Stimulated activated CD4-positive, alpha-beta T cell treated with anti-CD3 and anti-CD28 coated beads, Interleukin-4, amount 100 ng/mL, for 1 hour (primary cell): ENCODE measurements at places on chromosomes 5 and 9.

DNA sequence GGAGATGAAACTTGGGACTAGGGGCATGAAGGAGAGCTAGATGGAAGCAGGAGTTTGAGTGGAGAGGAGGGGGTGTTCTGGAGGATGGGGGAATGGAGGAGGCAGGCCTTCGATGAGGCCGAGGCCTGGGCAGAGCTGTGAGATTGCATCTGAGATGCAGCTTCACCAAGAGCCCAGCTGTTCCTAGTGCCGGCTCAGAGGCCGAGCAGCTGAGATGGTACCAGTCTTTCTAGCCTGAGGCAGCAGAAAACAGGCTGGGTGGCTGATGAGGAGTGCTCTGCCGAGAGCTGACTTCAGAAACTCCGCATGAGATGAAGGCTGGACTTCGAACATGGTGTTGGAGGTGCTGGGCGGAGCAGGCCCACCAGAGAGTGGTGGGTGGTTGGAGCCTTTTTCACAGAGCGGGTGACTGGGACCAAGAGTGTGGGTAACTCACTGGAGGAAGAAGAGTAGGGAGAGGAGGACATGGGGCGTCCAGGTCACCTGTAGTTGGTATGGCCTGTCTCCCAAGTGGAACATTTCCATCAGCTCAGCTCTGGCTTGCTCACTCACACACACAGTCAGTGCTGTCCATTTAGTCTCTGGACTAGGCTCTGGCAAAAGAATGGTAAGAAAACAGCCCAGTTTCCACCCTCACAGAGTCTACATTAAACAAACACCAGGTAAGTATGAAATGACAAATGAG is 54.7 kb downstream of the TMOD1 start:
- no peak for DNase-seq

GRCh38 chr9:86494644-86495111 is 140.5 kb upstream of the TUT7 start:
- DNase-seq: no peak

GRCh38 chr5:68648944-68649857 is 433.6 kb downstream of the PIK3R1 start:
- no peak for DNase-seq

DNA sequence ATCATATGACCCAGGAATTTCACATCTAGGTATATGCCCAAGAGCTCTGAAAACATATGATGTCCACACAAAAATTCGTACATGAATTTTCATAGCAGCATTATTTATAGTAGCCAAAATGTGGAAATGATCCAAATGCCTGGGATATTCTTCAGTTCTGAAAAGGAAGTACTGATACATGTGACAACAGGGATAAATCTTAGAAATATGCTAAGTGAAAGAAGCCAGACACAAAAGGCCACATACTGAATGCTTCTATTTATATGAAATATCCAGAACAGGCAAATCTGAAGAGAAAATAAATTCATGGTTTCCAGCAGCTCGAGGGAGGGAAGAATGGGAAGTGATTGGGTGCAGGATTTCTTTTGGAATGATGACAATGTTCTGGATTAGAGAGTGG is 16.8 kb upstream of the ZBTB43 start:
- DNase-seq: no peak

- no peak for DNase-seq
These were observed 145.4 kb downstream of the NMUR2 start for GRCh38 chr5:152259702-152260101.

DNA sequence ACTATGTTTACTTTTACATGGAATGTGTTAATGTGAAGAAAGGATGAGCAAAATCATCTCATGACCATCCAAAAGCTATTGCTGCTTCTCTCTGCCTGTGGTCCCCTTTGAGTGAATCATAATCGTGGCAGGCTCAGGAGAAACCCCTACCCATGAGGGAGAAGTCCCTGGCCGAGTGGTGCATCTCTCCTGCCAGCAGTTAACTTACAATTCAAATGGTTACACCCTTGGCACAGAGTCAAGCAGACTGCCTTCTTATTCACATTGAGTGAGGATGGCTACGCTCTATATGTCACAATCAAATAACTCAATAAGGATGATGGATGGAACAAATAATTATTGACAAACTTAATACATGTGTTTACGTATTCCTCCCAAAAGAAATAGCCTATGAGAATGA is 179.1 kb downstream of the FGF1 start:
- no peak for DNase-seq
